Naive thymus-derived CD8-positive, alpha-beta T cell (primary cell): ENCODE measurements at places on chromosomes 12 and 14.

DNA sequence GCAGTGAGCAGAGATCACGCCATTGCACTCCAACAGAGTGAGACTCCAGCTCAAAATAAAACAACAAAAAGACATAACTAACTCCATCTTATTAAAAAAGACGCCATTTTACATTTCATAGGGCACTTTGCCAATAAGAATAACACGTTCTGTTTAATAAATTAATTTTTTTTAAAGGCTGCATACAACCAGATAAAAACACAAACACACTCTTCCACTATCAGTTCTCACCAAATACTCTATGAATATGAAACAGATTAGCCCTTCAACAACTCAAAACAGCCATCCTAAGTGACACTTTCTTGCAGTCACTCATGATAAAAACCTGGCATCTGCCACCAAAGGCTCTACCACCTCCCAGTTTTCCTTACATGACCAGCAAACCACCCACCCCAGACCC lies 16.1 kb downstream of the AICDA start:
- no peaks in the 10 kb centered on the region for H3K4me1 ChIP-seq
- no peak overlapping the region for H3K4me3 ChIP-seq
- no peak for DNase-seq
- no peak overlapping the region for H3K27ac ChIP-seq
- no peaks in the 10 kb centered on the region for H3K36me3 ChIP-seq

DNA sequence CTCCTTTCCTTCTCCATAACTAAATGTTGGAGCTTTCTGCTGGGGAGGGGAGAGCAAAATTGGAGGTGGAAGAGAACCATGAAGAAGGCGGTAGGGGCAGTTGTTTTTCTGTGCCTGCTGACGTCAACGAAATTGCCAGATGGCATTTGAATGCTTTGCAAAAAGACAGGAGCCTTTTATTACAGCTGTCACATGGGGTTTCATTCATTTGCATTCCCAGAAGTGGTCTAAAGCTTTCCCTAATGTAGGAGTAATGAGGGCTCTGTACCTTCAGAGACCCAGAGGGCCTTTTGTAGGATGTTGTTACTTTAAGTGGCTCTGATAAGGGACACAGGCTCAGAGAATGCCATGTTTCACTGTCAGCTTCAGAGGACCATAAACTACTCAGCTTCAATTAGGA lies 107.1 kb upstream of the SLCO1C1 start:
- no peaks in the 10 kb centered on the region for H3K4me1 ChIP-seq
- no peak for DNase-seq
- H3K27ac ChIP-seq = no peak overlapping the region
- H3K4me3 ChIP-seq = no peak overlapping the region
- no peaks in the 10 kb centered on the region for H3K36me3 ChIP-seq
- no peaks in the 10 kb centered on the region for H3K27me3 ChIP-seq

DNA sequence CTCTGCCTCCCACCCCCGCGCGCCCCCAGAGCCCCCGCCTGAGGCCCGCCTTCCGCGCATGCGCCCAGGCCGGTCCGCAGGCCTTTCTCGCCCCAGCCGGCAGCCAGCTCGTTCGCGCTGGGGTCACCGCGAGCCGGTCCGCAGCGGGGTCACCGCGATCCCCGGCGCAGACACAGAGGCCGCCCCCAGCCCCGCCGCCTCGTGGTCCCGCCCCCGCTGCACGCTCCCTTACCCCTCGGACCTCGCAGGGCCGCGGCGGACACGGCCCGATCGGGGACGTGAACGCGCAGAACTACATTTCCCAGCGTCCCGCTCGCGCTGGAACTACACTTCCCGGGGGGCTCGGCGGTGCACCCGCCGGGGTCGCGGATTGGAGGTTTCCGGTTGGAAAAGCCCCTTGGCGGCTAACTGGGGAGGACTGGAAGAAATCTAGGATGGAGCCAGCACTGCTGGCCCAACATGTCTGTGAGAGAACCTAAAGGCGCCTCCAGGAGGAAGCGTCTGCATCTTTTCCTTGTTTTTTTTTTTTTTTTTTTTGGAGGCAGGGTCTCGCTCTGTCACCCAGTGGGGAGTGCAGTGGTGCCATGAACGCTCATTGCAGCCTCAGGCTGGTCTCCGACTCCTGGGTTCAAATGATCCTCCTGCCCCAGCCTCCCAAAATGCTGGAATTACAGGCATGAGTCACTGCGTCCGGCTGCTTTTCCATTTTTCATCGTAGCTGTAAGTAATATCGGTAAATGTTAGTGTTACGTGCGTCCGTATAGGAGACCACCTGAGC lies at the start of gene ZNF605:
TSS of gene ZNF605 (minus strand) at position 296 of the 778 bp plus-strand sequence. CDS start 10,671 bp downstream, outside the sequence.
- no peaks in the 10 kb centered on the region for H3K27me3 ChIP-seq
- peak within 1 kb of the TSS; percentile 96 for H3K27ac ChIP-seq
- peak; percentile 88 for DNase-seq
- peaks cover 13% of the 10 kb centered on the region for H3K36me3 ChIP-seq
- peaks cover 42% of the 10 kb centered on the region for H3K4me1 ChIP-seq

DNA sequence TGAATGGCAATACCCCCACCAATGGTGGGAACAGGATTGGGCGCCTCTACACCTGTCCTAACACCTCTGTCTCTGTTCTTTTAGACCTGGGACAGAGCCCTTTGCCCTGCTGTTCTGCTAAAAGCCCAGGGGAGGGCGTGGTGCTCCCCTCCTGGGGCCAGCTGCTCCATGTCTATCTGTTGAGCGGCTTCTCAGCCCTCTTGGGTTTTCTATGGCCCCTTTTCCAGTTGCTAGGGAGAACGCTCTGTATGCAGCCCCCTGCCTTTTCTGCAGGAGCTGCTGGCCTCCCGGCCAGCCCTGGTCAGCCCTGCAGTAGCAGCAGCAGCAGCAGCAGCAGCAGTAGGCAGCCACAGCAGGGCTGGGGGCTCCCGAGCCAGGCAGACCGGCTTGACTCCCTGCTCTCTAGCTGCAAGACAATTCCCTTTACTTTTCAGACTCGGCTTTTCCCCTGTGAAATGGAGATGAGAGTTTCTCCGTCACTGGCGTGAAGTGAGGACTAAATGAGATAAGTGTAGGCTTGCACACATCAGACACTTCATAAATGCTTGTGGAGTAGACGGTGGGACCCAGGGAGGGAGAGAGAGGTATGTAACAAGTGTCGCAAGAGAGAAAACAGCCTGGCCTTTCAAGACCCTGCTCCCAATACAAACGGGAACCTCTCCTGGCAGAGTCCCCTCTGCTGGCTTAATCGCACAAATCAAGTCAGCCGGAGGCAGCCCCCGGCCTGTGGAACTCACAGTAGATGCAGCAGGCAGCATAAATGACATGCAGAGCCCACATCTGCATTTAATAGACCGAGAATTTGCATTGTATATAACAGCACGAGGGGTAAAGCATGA lies 1.0 kb downstream of the RTL1 start:
- H3K4me1 ChIP-seq = no peaks in the 10 kb centered on the region
- no peak overlapping the region for H3K27ac ChIP-seq
- no peak for DNase-seq
- H3K4me3 ChIP-seq = no peak overlapping the region
- peaks cover 19% of the 10 kb centered on the region for H3K27me3 ChIP-seq
- H3K36me3 ChIP-seq = no peaks in the 10 kb centered on the region

DNA sequence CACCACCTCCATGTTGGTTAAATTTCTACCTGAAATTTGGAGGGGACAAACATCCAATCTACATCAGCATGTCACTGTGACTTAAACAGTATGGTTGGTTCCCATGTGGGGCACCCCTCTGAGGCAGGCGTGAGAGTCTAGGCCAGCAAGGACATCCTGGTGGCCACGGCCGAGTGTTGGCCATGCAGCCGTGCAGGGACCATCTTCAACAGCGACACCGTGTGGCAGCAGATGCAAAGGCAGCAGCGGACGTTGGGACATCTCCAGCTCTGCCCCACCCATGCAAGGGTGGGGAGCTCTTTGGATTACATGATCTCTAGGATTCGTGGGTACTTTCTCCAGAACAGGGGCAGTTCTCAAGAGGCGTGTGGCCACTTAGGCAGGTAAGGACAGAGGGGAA lies 49.8 kb downstream of the NOC4L start:
- no peaks in the 10 kb centered on the region for H3K27me3 ChIP-seq
- H3K4me1 ChIP-seq = peaks cover 16% of the 10 kb centered on the region
- H3K4me3 ChIP-seq = no peak overlapping the region
- H3K27ac ChIP-seq = no peak overlapping the region

GRCh38 chr12:116726694-116727093 lies 11.2 kb downstream of the SPRING1 start:
- H3K4me1 ChIP-seq = peaks cover 31% of the 10 kb centered on the region
- no peaks in the 10 kb centered on the region for H3K27me3 ChIP-seq
- no peak overlapping the region for H3K4me3 ChIP-seq

DNA sequence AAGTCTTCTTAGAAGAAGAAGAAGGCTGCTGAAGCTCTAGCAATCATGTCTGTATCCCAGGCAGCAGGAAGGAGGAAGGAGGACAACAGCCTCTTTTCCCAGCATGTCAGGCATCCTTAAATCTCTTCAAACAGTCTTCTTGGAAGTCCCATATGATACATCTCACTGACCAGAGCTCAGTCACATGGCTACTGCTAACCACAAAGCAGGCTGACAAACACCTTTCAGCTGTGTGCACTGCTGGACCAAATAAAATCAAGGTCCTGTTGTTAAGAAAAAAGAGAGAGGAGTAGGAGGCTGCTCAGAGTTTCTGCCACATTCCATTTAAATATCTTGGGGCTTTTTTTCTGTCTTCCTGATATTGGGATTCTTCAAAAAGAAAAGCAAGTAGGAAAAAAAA lies 203.4 kb upstream of the PELI2 start:
- peaks cover 10% of the 10 kb centered on the region for H3K27me3 ChIP-seq
- no peak overlapping the region for H3K4me3 ChIP-seq
- H3K27ac ChIP-seq = no peak overlapping the region
- no peak for DNase-seq
